ENCODE measurements at places on chromosomes 3 and 15.

GRCh38 chr15:66405007-66405406 lies 18.3 kb downstream of the MAP2K1 start:
- DNase-seq = no peak

GRCh38 chr3:8970971-8971589 lies 7.8 kb upstream of the RAD18 start:
- peak; percentile 43 for DNase-seq

GRCh38 chr3:161386991-161387770 lies 15.9 kb upstream of the SPTSSB start:
- no peak for DNase-seq

GRCh38 chr3:4983739-4984510 lies 4.7 kb downstream of the BHLHE40 start:
- DNase-seq = no peak

DNA sequence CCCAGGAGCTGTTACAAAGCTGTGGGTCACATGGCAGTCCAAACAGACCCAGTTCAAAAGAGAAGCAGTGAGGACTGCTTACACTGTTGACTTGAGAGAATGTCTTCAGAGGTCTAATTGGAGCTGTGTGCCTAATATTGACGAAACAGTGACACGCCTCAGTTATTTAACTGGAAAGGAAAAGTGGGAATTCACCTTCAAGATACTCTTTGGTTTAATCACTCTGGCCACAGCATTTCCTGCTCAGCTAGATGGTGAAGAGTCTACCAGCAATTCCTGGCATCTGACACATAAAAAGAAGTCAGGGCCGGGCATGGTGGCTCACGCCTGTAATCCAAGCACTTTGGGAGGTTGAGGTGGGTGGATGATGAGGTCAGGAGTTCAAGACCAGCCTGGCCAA lies 326.4 kb downstream of the SV2B start:
- no peak for DNase-seq

DNA sequence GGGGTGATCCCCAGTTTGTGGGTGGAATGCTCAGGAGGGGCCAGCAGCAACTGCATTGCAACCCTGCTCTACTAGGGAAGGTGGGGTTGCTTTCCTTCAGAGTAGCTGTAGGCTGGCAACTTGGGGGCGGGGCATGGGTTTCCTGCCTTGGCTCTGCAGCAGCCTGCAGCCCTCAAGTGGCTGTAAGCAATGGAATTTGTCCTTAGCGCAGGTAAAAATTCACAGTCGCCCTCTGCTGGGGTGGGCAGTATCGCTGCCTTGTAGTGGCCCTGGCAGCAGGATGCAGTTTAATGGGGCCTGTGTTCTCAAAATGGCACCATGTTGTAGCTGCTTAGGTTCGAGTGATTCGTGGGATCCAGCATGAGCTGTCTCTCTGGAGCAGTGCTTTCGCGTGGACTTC lies 29.8 kb downstream of the STT3B start:
- no peak for DNase-seq

- DNase-seq = no peak
These were observed 105.1 kb downstream of the MEX3B start for GRCh38 chr15:81940467-81941451.

GRCh38 chr15:73700041-73700842 lies 16.1 kb downstream of the CD276 start:
- DNase-seq = peak; percentile 53

DNA sequence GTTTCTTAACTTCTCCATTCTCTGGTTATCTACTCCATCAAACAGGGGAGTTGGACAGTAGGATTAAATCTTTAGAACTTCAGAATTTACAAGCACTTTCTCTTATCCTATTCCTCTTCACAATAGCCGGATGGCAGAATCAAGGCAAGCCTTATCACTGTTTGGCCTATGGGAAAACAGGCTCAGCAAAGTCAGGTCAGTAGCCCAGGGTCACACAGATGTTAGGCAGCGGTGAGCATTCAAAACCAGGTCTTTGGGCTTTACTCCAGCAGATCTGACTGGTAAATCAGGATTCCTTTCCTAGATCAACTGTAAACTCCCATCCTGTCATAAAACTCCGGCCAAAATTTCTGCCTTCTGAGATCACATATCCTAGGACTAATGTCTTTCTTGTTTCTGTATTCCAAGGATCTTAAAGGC lies 258.4 kb downstream of the OPA1 start:
- DNase-seq = no peak

- DNase-seq = no peak
These were observed 10.8 kb downstream of the UMPS start for GRCh38 chr3:124741027-124741426.

DNA sequence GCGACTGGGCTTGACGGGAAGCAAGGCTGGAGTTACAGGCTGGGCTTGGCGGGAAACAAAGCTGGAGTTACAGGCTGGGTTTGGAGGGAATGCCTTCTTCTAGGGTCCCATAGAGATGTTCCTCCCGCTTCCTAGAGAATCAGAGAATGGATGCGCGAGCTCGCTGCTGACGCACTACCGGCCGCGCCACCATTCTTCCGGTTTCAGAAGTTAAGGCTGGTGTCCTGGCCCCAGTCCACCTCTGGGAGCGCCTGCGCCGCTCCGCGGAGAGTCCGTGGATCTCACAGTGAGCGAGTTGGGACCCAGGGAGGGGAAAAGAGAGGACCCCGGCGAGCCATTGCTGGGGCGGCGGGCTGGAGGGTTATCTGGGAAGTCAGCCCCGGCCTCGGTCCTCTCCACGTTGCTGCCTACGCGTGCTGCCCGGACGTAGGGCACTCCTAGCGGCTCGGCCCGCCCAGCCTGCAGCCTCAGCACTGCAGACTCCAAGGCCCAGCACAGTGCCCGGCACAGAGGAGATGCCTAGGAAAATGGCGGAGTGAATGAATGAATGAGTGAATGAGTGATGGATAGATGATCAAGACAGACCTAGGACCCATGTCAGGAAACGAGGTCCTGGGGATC lies at the start of gene ZNF502:
Gene ZNF502 (plus strand): TSS at position 206 of the 621 bp plus-strand sequence. CDS start 7,602 bp downstream, outside the sequence.
- peak; percentile 51 for DNase-seq

Data from NCI-H510A treated with DMSO at 0.1 percent for 48 hours (cell line).